ENCODE measurements at places on chromosomes 16 and 17. TPM values are rescaled to one million over a fixed set of nuclear protein-coding genes. Genes with fewer than 3 reads are reported as not detected.

SOX15 gene
- 0.57 TPM for total RNA-seq

ZNF469 gene
- total RNA-seq: 7.0 TPM

MTSS2 gene
- 8.3 TPM for total RNA-seq

TMEM235 gene
- not detected for total RNA-seq

KCNJ2 gene
- 1.4 TPM for total RNA-seq

IGSF6 gene
- not detected for total RNA-seq

SPNS2 gene
- 0.27 TPM for total RNA-seq

UNC13D gene
- total RNA-seq: 0.54 TPM

PIMREG gene
- total RNA-seq: 0.90 TPM

SECTM1 gene
- total RNA-seq: 34.2 TPM

Data from fibroblast of the aortic adventitia (primary cell).